ENCODE measurements at places on chromosomes 16 and 17. TPM values are rescaled to one million over a fixed set of nuclear protein-coding genes. Genes with fewer than 3 reads are reported as not detected.

TNP2 gene
- total RNA-seq = not detected

CCDC78 gene
- total RNA-seq = 5.0 TPM

DNA sequence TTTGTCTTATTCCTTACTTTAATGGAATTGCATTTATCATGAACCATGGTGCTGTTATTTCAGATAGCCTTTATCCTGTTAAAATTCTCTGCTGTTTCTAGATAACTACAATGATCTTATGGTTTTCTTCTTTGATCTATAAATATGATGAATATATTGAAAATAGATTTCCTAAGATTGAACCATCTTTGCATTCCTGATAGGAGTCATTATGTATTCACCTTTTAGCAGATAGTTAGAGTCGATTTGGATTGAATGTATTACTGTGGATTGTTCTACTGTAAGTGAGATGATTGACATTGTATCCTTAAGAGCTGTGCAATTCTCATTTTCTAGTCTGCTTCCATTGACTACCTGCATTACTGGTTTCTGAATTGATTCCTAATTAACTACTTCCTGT, 165.0 kb upstream of the CACNG3 start:
- DNase-seq = no peak

IL21R gene
- total RNA-seq = 3.8 TPM

DNA sequence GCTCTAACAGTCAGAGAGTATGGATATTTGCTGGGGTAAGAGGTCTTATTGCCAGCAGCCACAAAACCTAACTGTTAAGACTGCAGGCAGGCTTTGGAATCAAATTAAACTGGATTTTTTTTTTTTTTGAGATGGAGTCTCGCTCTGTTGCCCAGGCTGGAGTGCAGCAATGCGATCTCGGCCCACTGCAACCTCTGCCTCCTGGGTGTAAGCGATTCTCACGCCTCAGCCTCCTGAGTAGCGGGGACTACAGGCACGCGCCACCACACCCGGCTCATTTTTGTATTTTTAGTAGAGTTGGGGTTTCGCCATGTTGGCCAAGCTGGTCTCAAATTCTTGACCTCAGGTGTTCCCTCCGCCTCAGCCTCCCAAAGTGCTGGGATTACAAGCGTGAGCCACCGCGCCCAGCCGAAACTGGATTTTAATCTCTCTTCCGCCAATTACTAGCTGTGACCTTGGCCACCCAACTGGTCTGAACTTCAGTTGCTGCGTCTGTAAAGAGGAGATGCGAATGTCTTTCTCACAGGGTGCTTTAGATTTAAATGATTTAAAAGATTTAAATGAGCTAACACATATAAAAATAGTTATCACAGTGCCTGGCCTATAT, 842 bp downstream of the MRPL10 start:
- DNase-seq = no peak

DNA sequence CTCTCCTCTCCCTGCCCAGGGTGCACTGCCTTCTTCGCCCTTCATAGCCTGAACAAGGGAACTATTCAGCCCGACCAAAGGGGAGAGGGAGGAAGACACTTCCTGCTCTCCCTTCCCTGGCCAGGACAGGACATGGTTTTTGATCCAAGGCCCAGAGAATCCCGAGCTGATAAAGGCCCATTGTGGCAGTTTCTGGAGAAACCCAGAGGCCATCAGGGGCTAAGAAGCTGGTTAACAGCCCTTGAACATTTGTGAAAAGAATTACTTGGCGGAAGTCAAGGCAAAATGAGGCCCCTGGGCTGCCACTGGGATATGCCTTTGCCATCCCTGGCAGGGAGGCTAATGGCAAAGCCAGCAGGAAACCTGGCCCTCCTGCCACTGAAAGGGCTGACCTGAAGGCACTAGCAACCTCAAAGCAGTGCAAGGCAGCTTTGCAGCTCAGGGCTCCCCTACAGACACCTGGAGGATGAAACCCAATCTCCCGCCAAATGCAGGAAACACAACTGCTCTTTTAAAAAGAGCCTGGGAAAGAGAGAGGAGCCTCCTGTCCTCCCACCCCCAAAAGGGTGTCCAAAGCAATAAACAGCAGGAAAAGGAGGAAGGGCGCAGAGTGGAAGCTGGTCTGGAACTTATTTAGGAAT, 12.6 kb downstream of the PHB1 start:
- DNase-seq = no peak

- DNase-seq = peak; percentile 3
These were observed 193.5 kb upstream of the ANKFN1 start for GRCh38 chr17:55959756-55960155.

DNA sequence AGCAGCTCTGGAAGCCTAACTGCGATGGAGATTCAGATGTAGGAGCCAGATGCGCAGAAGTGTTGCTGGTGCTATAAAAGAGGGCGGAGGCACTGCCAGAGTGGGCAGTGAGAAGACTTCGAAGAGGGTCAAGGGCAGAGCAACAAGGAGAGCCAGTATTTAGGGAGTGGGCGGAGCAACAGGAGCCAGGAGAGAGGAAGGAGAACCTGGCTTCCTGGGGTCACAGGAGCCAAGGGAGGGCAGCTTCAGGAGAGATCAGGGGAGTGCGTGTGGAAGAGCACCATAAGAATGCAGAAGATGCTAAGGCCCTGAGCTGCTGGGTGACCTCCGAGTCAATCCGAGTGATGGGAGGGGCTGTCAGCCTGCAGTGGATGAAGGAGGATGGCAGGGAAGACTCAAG, 14.4 kb upstream of the MRPS23 start:
- no peak for DNase-seq

- DNase-seq = no peak
These were observed 15.2 kb upstream of the SSTR5 start for GRCh38 chr16:1057252-1057932.

- no peak for DNase-seq
These were observed 6.2 kb downstream of the ECI1 start for GRCh38 chr16:2244926-2245795.

DNA sequence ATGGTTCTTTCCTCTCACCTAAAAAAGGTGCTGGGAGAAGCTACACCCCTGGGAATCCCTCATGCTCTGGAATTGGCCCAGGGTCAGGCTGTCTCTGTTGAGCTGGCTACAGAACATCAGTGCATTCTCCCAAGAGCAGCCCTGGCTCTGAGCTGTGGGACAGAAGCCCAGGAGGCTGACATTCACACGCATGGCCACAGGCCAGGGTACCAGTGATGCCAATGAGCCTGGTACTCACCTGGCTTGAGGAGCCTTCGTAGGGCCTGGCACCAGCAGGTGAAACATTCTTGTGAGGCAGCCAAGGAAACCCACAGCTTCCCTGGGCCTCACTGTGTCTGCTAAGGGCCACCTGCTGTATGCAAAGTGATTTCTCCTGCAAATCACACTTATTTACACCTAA, 121.7 kb upstream of the CCL2 start:
- DNase-seq = no peak

DNA sequence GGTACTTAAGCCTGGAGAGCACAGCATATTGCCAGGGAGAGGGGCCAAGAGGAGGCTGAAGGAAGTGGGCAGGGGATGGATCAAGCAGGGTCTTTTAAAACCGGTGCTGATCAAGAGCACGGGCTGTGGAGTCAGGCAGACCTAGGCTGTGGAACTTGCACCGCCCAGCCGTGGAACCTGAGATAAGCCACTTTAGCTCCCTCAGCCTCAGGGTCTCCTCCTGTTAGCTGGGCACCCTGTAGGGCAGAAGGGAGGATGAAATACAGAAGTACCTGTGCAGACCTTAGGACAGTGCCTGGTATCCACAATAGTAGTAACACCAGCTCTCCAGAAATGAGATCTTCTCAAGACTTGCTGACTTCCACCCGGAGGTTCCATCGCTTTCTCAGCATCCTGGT, 9.3 kb downstream of the ODAD4 start:
- DNase-seq = no peak

DNA sequence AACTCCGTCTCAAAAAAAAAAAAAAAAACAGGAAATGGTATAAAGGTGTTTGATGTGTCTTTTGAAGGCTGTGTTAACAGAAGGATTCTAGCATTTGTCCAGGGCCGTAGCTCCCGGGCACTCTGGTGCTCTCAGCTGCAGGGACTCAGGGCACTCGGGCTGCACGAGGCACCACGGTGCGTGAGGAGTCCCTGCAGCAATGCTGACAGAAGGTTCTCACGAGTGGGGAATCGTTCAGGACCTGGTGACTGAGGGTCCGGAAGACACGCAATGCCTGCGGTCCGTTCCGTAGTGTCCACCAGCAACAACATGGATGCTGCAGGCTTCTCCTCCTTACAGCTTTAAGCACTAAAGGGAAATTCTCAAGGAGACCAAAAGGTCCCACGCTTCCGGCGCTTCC, 12.6 kb upstream of the FAAP100 start:
- no peak for DNase-seq

TTYH2 gene
- 53.0 TPM for total RNA-seq

SLC52A1 gene
- not detected for total RNA-seq
